Effector memory CD4-positive, alpha-beta T cell (primary cell): ENCODE measurements at places on chromosomes 11 and 22.

DNA sequence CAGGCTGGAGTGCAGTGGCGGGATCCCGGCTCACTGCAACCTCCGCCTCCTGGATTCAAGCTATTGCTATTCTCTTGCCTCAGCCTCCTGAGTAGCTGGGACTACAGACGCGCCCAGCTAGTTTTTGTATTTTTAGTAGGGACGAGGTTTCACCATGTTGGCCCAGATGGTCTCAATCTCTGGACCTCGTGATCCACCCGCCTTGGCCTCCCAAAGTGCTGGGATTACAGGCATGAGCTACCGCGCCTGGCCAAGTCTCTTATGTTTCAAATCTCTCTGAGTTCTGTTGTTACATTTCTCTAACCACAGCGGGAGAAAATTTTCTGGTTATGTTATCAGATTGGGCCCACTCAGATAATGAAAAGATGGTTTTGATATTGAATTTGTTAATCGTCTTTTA, 10.1 kb downstream of the CEP57 start:
- DNase-seq = no peak

- DNase-seq = no peak
Measured at GRCh38 chr11:26987272-26987671, 6.6 kb upstream of the FIBIN start.

DNA sequence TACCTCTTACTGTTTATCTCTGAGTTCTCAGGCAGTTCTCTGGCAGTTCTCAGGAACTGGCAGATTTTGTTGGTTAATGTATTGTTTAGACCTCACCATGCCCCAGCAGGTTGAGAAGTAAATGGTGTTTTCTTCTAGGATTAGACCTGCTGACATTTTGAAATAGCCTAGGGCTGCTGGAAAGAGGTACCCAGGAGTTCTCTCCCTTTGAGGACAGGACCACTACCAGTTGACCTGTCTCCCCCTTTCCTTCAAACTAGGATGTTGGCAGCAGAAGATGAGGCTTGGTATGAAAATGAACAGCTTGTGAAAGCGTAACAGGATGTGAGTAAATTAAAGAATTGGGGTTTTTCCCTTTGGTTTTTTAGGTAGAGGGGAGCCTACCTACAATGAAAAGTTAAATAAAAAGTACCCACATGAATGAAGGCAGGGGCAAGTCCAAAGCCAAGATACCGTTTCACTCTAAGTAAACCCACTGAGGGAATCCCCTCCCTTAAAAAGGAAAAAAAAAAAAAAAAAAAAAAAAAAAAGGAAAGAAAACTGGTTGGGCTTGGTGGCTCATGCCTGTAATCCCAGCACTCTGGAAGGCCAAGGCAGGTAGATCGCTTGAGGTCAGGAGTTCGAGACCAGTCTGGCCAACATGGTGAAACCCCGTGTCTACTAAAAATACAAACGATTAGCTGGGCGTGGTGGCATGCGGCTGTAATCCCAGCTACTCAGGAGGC, 96.2 kb downstream of the PDHX start:
- DNase-seq = peak; percentile 9

- DNase-seq = no peak
Measured at GRCh38 chr11:110026858-110027626, 66.2 kb upstream of the ZC3H12C start.

- no peak for DNase-seq
Measured at GRCh38 chr11:93054279-93054678, 84.8 kb downstream of the MTNR1B start.

- DNase-seq = no peak
Measured at GRCh38 chr22:34001701-34002466, 81.6 kb upstream of the LARGE1 start.

DNA sequence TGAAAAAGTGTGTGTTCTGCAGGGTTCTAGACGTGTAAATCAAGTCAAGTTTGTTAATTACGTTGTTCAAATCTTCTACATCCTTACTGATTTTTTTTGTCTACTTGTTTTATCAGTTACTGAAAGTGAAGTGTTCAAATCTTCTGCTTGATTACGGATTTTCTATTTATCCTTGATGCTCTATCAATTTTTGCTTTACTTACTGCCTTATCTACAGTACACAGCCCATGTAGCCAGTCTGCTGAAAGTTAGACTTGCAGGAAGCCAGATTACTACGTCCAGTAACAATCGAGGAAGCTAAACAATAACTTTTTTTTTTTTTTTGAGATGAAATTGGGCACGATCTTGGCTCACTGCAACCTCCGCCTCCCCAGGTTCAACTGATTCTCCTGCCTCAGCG, 15.6 kb upstream of the C11orf24 start:
- no peak for DNase-seq
